ENCODE measurements at places on chromosomes 2 and 18.

GRCh38 chr2:205696331-205696926 is 14.1 kb downstream of the NRP2 start:
- no peak for DNase-seq

- DNase-seq = no peak
Observed at GRCh38 chr2:151904807-151905206, 76.6 kb upstream of the ARL5A start.

- no peak for DNase-seq
Observed at GRCh38 chr2:231199219-231199618, 788 bp downstream of the ARMC9 start.

DNA sequence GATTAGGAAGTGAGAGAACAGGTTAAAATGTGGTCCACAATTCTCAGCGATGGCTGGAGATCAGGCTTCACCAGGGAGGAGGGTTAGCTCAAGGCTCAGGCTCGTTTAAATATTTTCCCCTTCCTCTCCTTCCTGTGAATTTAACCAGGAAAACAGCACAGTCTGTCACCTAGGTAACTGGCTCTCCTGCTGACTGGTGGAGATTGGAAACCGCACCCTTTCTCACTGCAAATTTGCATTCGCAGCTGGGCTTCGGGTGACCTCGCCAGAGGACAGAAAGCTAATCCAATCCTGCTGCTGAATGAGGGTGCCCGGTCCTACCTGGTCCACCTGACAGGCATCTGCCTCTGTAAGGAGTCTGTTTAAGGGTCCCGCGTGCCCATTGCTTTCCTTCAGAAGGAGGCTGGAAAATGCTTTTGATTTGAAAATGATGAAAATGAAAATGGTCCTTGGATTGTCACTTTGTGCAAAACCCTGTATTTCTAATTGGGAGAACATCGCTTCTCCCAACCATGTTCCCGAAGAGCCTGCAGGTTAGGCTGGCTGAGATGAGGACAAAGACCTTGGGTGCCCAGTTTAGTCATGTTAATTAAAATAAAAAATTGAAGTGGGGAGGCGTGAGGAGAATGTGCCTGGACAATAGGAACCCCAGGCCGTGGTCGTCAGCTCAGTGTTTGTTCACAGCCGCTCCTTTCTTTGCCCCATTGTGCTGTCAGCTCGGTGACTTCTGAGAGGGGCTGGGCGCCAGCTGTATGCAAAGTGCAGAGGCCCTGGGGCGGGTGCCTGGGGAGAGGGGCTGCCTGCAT is 43.4 kb upstream of the MTCL1 start:
- peak; percentile 69 for DNase-seq

DNA sequence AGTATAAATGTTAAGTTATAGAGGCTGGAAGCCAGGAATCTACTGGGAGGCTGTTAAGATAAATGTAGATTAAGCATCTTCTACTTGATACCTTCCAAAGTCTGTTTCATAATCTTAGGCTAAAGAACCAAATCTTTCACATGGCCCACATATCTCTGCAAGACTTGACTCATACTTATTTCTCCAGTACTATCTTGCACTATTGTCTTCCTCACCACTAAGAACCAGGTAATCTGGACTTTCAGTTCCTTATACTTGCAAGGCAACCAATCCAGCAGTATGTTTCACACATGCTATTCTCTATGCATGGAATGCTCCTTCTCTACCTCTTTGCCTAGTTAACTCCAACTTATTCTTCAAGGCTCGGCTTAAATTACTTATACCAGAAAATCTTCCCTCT is 62.2 kb downstream of the RBMS1 start:
- no peak for DNase-seq

DNA sequence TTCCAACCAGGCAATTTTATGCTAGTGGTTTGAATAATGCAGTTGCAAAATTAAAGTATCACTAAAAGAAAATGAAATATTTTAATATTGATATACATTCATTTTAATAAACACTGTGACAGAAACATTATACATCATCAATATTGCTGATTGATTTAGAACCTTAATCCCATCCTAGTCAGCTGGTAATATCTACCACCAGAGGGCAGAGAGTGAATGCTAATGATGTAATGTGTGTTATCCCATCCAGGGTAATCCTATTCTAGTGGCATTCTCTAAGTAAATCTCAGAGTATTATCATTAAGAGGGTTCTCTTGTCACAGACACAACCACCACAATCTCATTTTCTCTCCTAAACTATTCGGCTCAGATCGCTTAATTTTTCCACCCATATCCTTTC is 477.4 kb downstream of the CPS1 start:
- no peak for DNase-seq

GRCh38 chr18:6004119-6004518 is 108.8 kb upstream of the TMEM200C start:
- DNase-seq = no peak

GRCh38 chr2:175055993-175056392 is 50.8 kb upstream of the CHN1 start:
- DNase-seq = no peak

DNA sequence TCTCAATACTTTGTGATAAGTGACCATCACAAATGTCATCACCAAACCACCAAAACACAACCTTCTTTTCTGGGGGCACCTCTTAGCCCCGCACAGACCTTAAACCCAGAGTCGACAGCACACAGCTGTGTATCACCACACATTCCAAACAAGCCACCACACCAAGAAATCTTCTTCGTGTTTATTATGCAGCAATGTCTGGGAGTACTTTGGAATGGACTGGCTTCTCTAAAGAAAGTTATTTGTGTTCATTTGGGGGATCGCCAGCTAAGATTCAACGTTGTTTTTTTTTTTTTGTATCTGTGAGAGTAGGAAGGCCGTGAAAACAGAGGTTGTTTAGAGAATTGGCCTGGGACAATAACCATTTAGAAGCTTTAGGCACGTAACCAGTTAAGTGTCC is 1.1 kb upstream of the MTA3 start:
- no peak for DNase-seq

DNA sequence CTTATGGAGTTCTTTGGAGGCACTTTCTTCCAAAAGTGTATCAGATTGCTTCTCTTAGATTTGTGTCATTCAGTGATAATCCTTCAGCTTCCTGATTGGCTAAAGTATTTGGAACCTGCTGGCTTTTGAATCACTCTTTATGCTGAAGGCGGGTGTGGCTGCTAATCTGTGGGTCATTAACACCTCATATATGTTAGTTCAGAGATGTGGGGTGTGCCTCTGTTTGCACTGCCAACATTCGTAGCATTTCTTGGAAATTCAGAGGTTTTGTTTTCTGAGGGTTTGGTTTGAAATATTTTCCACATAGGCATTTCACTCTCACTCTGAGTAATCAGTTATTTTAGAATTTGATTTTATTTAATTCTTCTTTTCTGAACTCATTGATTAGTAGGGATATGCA is 1604.4 kb upstream of the ACVR2A start:
- no peak for DNase-seq

GRCh38 chr18:79366177-79367094 is 29.3 kb upstream of the NFATC1 start:
- DNase-seq = no peak

GRCh38 chr2:19654310-19655090 is 247.3 kb downstream of the TTC32 start:
- no peak for DNase-seq

DNA sequence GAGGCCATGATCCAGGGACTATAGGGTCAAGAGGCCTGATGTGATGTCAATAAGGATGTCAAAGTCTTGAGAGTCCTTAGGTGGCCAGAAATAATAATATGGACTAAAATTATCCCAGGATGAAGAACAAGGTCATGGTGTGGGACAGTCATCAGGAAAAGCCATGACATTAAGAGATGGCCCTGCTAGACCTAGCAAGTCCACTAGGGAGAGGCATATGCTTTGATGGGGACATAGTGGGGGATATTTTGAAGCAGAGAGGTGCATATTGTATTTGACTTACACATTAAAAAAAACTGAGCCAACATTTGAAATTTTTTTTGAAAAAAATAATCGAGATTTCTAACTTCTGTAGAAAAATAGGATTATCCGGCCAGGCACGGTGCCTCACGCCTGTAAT is 53.3 kb upstream of the CXCR4 start:
- no peak for DNase-seq

DNA sequence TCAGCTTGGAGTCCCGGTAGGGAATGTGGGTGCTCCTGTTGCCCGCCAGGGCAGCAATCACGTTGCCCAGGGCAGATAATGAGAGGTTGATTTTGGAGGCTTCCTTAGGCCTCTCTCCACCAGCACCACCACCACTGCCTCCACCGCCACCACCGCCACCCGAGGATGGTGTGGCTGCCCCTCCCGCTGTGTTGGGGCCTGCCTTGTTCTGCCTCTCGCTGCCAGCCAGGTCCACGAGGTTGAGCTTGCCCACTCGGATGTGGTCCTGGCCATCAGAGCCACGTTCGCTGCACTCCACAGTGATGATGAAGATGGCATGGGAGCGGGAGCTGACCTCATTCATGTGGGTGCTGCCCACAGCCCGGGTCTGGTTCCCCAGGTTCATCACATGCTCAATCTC is 1.3 kb downstream of the KIF3C start:
- no peak for DNase-seq

DNA sequence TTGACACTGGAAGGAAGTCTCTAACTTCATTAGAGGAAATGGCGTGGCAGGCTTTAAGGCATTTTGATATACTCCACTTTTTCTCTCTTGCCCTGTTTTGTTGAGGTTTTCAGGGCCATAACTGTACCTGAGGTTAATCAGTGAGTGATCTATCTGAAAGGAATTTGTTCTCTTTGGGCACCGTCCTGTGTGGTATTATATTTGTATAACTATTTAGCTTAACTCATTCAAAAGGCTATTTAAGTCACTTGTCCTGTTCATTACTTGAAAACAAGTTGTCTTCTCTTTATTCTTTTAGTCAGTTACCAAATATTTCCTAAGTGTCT is 180.4 kb downstream of the NEDD4L start:
- DNase-seq = no peak

- no peak for DNase-seq
Observed at GRCh38 chr2:217204358-217204757, 344.5 kb upstream of the TNP1 start.

- no peak for DNase-seq
Observed at GRCh38 chr18:54774981-54775665, 53.2 kb upstream of the RAB27B start.

- no peak for DNase-seq
Observed at GRCh38 chr18:49041435-49042245, 90.9 kb upstream of the SMAD7 start.

GRCh38 chr2:149278161-149278871 is 52.1 kb upstream of the LYPD6 start:
- no peak for DNase-seq

GRCh38 chr18:6009756-6010155 is 114.4 kb upstream of the TMEM200C start:
- no peak for DNase-seq

GRCh38 chr2:230907361-230908091 is 17.5 kb downstream of the GPR55 start:
- no peak for DNase-seq

DNA sequence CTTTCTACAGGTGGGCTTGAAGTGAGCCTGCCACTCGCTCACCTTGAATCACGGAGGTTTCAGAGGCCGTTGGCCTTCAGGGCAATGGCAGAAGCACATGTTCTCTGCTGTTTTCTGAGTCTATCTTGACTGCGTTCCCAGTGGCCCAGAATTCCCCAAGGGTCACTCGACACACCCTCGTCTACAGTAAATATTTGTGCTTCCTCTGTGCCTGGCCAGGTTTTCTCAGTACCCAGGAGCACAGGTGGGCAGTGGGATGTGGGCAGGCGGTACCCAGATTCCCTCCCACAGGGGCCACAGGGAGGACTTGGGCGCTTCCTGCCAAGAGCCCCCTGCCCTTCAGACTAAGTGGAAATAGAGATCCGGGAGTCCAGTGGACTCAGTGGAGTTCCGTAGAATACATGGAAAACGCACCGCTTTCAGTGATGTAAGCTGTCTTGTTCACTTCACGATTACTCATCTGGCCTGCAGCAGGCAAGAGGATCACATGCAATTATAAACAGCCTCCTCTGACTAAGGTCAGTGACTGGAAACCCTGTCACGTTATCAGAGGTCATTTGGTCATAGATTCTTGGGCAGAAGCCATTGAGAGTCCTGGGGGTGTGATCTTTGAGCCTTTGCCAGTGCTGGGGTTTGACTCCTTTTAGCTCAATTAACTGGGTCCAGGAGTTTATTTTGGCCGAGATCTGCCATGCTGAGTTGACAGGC is 179.8 kb downstream of the NEDD4L start:
- no peak for DNase-seq

DNA sequence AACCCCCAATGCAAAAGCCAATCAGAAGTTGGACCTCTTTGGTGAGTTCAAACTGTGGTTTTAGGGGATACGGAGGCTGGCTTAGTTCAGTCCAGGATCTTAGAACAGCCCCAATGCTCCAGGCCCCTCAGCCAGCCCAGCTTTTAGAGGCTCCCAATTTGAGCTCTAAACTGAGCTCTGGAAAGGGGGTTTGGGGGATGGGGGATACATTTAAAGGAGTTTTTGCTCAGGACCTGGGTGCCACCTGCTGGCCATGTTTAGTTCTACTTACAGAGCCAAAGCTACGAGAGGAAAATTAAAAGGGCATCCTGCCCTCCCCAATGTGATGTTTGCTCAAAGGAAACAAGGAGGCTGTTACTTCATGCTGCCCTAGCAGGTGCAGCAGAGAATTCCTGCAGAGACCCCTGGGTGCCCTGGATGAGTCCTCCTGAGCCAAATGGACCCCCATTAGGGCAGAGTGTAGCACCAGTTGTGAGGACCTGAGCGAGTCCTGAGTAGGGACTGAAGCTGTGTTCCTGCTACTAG is 15.9 kb upstream of the TMEM214 start:
- peak; percentile 3 for DNase-seq
